Epithelial cell of proximal tubule (primary cell): ENCODE measurements at places on chromosomes 4 and X. TPM values are rescaled to one million over a fixed set of nuclear protein-coding genes. Genes with fewer than 3 reads are reported as not detected.

Gene CCDC149
- 2.6 and 2.8 TPM in 2 replicates for total RNA-seq

Gene PAGE1
- total RNA-seq, result not detected in 2 replicates

Gene FRG2
- total RNA-seq, result not detected in 2 replicates

Gene CFAP47
- 0.51 TPM in 1 of 2 replicates, not detected in the other for total RNA-seq

Gene SLC9B1
- total RNA-seq, result 0.43 and 1.1 TPM in 2 replicates

Gene RBM47
- 33.1 and 42.9 TPM in 2 replicates for total RNA-seq

Gene CT83
- not detected in 2 replicates for total RNA-seq

Gene PAGE2B
- total RNA-seq, result not detected in 2 replicates

Gene ELF4
- total RNA-seq, result 19.3 and 28.9 TPM in 2 replicates

Gene VCX3B
- total RNA-seq, result not detected in 2 replicates

Gene TLR8
- not detected in 2 replicates for total RNA-seq
